Epithelial cell of alveolus of lung (primary cell): ENCODE measurements at places on chromosomes 7 and 10. TPM values are rescaled to one million over a fixed set of nuclear protein-coding genes. Genes with fewer than 3 reads are reported as not detected.

Gene CPN1
- total RNA-seq = not detected in 2 replicates

Gene SFRP4
- total RNA-seq = 0.39 TPM in 1 of 2 replicates, not detected in the other

Gene DPYSL4
- 12.3 and 14.6 TPM in 2 replicates for total RNA-seq

Gene WDFY4
- not detected in 2 replicates for total RNA-seq

Gene FAM180A
- 3.6 TPM in 1 of 2 replicates, not detected in the other for total RNA-seq

Gene DNAJB9
- total RNA-seq = 24.6 and 61.5 TPM in 2 replicates

Gene SRRT
- 68.9 and 79.0 TPM in 2 replicates for total RNA-seq

Gene DYNC1I1
- 0.13 TPM in 1 of 2 replicates, not detected in the other for total RNA-seq

Gene CYP3A4
- total RNA-seq = not detected in 2 replicates

Gene IDI2
- total RNA-seq = not detected in 2 replicates

Gene SSC4D
- 0.48 and 1.7 TPM in 2 replicates for total RNA-seq

Gene C7orf57
- under 0.01 TPM in 1 of 2 replicates, not detected in the other for total RNA-seq

Gene APBB1IP
- total RNA-seq = under 0.01 TPM in 1 of 2 replicates, not detected in the other

Gene EFCAB10
- 0.26 TPM in 1 of 2 replicates, not detected in the other for total RNA-seq

Gene LRRC17
- total RNA-seq = 70.3 and 455 TPM in 2 replicates

Gene PPP1R17
- not detected in 2 replicates for total RNA-seq

Gene PPRC1
- total RNA-seq = 14.6 and 23.0 TPM in 2 replicates

Gene PTN
- total RNA-seq = 34.1 and 37.0 TPM in 2 replicates
